ENCODE measurements at places on chromosomes 7 and 10. TPM values are rescaled to one million over a fixed set of nuclear protein-coding genes. Genes with fewer than 3 reads are reported as not detected.

DNA sequence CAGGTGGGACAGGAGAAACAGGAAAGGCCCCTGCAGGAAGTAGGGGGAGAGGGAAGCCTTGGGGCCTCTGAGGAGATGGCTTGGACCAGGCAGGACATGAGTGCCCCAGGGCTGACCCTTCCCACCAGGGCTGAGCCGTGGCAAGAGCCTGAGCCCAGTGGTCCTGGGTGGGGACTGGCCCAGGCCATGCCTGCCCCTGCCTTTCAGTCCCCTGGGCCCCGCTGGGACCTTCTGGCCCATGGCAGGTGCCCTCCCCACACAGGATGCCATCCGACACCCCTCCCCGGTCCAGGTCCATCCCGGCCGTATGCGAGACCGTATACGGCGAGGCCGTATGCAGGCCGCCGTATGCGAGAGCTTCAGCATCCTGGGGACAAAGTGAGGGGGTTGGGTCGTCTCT is 2.0 kb downstream of the GRIFIN start:
- no peak for DNase-seq

GRCh38 chr7:28731092-28731658 is 227.0 kb downstream of the TRIL start:
- no peak for DNase-seq

GRCh38 chr10:29343607-29344038 is 54.8 kb downstream of the LYZL1 start:
- no peak for DNase-seq

GRCh38 chr10:110852255-110852896 is 19.4 kb upstream of the PDCD4 start:
- DNase-seq: peak; percentile 76

DNA sequence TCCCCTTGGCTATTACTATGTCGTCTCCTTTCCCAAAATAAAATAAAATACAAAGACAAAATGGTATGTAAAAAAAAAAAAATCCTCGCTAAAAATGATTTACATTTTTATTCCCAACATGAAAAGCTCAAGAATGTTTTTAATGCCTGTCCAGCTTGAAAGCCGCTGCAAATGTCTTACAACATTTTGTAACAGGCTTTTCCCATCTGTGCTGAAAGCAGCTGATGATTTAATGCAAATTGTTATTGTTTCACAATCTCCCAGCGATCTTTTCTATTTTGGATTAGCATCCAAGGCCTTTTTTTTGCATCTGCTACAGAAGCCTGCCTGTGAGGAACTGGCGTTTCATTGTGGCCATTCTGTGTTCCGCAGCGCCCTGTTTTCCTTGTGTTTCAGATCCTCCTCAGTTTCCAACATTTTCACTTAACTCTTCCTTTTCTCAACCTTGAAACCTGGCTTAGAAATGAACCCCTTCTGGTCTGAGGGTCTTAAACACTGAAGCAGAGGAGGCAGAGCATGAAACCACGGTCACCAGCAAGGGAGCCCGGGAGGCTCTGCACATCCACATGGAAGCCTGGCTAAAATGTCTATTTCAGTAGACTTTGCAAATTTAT is 712.1 kb downstream of the PARD3 start:
- no peak for DNase-seq

DNA sequence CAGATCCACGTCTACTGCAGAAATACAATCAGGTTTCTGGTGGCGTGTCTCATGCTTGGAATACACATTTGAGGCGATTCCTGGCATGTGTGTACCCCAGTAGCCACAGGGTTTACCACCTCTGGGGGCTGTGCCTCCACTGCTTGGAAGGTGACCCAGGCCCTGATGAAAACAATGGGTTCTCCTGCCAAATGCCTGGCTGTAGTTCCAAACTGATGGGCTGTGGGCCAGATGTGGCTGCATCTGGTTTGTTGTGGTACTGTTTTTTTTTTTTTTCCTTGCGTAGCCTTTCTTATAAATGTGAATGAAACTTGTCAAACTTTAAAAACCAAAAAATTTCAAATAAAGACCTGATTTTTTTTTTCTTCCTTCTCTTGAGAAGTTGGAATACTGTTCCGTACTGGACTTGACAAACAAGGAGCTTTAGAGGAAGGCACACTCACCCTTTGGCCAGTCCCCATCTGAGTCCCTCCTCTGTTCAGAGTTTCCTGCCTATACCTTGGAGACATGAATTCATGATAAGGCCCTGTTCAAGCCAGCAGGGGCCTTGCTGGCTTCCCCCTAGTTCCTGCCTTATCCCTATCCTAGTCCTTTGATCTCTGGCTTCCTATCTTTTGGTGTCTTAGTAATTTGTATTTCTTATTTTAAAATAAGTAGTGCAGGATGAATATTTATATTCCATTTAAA is 217.1 kb downstream of the PHTF2 start:
- DNase-seq: no peak

DNA sequence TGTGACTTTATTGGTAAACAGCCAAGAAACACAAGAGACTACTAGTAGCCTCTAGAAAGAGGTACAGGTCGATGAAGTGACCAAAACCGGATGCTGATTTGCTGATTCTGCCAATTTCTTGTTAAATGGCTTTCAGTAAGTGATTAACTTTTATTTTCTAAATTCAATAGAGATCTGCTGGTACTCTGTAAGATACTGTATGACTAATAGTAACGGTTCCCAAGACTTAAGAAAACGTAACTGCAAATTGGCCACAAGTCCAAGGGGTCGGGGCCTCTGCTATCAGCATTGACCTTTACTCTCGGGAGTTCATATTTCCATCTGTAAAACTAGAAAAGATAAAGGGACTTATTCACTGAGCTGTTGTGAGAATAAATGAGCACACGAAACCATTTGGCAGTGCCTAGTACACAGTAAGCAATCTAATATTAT is 1.4 kb downstream of the FAM3C start:
- DNase-seq: peak; percentile 20

- peak; percentile 48 for DNase-seq
These were observed 29.2 kb upstream of the ELOVL3 start for GRCh38 chr10:102196893-102197292.

GRCh38 chr7:10483671-10484070 is 490.0 kb upstream of the PHF14 start:
- DNase-seq: no peak

DNA sequence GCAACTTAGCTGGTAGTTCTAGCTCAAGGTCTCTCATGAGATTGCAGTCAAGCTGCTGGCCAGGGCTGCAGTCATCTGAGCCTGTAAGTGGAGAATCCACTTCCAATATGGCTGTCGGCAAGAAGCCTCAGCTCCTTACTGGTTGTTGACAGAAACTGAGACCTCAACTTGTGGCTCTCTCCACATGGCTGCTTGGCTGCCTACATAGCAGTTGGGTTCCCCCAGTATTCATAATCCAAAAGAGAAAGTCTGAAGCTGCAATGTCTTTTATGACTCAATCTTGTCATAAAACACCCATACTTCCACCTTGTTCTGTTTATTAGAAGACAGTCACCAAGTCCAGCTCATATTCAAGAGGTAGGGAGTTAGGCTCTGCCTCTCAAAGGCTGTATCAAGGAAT is 334.9 kb upstream of the KMT2E start:
- DNase-seq: no peak

DNA sequence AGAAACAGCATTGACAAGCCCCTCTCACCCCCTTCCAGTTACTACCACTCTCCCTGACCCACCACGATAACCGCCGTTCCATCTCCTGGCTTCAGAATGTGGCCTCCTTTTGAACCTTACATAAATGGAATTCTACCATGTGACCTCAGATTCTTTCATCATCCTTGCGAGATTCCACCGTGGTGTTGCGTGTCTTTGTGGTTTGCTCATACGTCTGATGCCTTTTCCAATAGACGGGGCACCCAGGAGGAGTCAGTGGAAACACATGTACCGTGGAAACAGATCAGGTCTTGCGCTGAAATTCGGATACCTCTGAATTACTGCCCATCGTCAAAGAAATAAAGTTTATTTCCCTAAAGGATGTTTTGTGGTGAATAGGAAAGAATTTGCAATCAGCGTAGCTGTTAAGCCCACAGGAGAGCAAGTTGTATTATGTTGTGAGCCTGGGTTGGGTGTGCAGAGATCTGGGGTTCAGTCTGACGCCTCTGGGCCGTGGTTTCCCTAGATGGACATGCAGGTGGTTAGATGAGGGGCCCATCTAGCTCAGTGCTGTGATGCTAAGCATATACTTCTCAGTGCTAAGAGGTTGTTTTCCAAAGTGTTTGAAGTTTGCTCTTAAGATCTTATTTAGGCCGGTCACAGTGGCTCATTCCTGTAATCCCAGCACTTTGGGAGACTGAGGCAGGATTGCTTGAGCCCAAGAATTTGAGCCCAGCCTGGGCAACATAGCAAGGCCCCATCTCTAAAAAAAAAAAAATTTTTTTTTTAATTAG is 29.1 kb downstream of the GTF2IRD1 start:
- no peak for DNase-seq

- DNase-seq: no peak
These were observed 22.4 kb upstream of the GARS1 start for GRCh38 chr7:30572212-30572841.

DNA sequence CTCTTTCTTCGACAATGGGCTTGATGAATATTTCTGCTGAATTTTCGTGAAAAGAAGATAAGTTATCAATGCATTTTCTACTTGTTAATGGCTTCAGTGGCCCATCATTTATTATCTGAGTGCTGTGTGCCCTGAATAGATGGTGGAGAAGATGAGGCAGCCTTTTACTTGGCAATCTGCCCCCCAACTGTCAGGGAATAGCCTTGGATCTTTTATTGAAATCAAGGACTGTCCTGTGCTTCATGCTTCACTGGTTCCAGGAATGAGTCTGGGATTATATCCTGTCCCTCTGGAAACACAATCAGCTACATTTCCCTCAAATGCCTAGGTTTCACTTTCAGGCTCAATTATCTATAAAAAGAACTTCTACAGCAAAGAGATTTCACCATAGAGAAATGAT is 75.9 kb upstream of the NXPH1 start:
- DNase-seq: no peak

DNA sequence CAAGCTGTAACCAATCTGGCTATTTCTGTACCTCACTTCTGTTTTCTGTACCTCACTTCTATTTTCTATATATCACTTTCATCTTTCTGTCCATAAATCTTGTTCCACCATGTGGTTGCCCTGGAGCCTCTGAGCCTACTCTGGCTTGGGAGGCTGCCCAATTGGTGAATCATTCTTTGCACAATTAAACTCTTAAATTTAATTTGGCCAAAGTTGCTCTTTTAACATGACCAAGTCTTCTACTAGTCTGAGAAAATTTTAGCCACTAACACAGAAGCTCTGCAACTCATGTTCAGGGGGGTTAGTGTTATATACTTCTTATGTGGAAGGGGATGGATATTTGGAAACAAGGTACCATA is 503.5 kb downstream of the KIF20B start:
- DNase-seq: no peak

DNA sequence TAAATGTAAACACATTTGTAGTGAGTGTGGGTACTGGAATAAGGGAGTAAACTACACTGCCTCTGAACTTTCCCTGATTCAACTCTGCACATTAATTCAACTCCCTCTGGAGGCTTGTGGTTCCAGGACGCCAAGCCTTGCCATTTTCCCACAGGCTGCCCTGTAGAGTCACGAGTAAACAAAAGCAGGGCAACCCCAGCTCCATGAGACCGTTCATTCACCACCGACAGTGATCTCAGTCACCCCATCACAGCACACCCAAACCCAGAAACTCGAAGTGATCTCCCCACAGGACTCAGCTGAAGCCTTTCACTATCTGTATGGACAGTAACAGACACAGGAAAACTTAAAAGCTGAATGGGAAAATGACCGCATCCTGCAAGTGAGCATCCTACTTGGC is 218.8 kb upstream of the FRMD4A start:
- DNase-seq: no peak

GRCh38 chr7:28956608-28957063 is 1.5 kb downstream of the TRIL start:
- DNase-seq: peak; percentile 38

GRCh38 chr10:122232769-122233168 is 38.3 kb upstream of the BTBD16 start:
- DNase-seq: no peak

GRCh38 chr7:41244246-41244645 is 458.6 kb downstream of the INHBA start:
- DNase-seq: no peak

- peak; percentile 38 for DNase-seq
These were observed at the start of gene INA for GRCh38 chr10:103276896-103277712. INA (plus strand) TSS chr10:103277138; CDS start chr10:103277212, 74 bp downstream.

DNA sequence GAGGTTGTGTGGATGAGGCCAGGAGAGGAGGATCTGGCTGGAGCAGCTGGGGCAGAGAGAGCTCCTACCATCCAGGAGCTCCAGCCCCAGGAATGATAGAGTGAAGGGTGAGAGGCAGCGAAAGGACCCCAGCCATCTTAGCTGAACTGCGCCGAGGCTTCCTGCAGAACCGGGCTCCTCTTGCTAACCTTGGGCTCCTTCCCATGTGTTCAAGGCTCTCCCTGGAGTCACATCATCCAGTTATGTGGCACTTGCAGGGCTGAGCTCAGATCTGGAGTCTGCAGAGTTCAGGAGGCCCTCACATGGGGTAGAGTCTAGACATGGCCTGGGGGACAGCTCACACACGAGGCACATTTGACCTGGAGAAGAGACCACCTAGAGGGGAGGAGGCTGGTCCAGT is 225.0 kb upstream of the ZNF32 start:
- no peak for DNase-seq

- DNase-seq: no peak
These were observed 137.8 kb upstream of the PPP2R2D start for GRCh38 chr10:131762789-131763696.

DNA sequence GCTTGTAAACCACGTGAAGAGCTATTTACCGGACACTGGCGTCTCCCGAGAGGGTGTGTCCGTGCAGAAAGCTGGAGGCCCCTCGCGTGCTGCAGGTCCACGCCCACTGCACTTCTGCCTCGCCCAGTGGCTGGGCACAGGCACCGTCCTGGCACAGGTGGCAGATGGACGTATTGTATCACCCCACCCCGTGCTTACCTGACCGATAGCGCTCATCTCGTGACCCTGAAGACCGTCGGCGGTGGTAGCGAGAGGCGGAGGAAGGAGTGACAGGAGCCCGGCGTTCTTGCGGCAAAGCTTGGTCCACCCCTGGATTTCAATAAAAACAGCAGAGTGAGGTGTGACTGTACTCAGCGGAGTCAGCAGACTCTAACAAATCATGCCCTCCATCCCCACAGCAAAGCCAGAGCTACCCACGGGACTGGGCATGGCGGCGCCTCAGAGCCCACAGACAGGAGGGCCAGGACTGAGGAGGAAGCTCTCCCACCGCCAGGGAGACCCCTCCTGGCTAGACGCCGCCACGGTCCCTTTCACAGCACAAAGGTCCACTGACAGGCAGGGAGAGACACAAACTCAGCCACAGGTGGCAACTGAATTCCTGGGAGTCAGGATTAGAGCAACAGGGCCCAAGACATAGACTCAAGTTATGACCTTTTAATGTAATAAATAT is 217.1 kb downstream of the DIP2C start:
- DNase-seq: no peak

The MPP7 gene
- 12.6 TPM for total RNA-seq

The OR6V1 gene
- not detected for total RNA-seq

The DPY19L1 gene
- 7.4 TPM for total RNA-seq

The SPOCK2 gene
- total RNA-seq: 134 TPM

The CAMK2G gene
- 17.8 TPM for total RNA-seq

The PTPRE gene
- 22.3 TPM for total RNA-seq

The ANKRD22 gene
- total RNA-seq: not detected

The TUBB8 gene
- total RNA-seq: not detected

The HABP2 gene
- total RNA-seq: not detected

The CASD1 gene
- total RNA-seq: 17.0 TPM
